ENCODE measurements at places on chromosomes 3 and 15. TPM values are rescaled to one million over a fixed set of nuclear protein-coding genes. Genes with fewer than 3 reads are reported as not detected.

The SCN11A gene
- total RNA-seq: under 0.01 TPM

The CCNB2 gene
- total RNA-seq: 5.1 TPM

The NR2F2 gene
- total RNA-seq: 23.9 TPM

The ARGFX gene
- not detected for total RNA-seq

The CCDC39 gene
- 0.17 TPM for total RNA-seq

The PLA2G4E gene
- under 0.01 TPM for total RNA-seq

The SERINC4 gene
- total RNA-seq: not detected

The CCR4 gene
- not detected for total RNA-seq

The SLC27A2 gene
- total RNA-seq: not detected

The PAK6 gene
- under 0.01 TPM for total RNA-seq

The POLQ gene
- 0.99 TPM for total RNA-seq

The IMPDH2 gene
- total RNA-seq: 458 TPM

The LEKR1 gene
- total RNA-seq: 0.50 TPM

The HOMER2 gene
- total RNA-seq: 7.3 TPM

The ABI3BP gene
- 21.2 TPM for total RNA-seq

The BAHD1 gene
- total RNA-seq: 7.3 TPM
